ENCODE measurements at places on chromosomes 6 and 20.
A peak's percentile ranks its signal among the peaks of the same experiment; 100 is the strongest.

- no peak for DNase-seq
Measured at GRCh38 chr6:24865161-24865560, 66.4 kb upstream of the ARMH2 start.

GRCh38 chr20:48793776-48794175 is 34.0 kb downstream of the PREX1 start:
- DNase-seq = no peak

DNA sequence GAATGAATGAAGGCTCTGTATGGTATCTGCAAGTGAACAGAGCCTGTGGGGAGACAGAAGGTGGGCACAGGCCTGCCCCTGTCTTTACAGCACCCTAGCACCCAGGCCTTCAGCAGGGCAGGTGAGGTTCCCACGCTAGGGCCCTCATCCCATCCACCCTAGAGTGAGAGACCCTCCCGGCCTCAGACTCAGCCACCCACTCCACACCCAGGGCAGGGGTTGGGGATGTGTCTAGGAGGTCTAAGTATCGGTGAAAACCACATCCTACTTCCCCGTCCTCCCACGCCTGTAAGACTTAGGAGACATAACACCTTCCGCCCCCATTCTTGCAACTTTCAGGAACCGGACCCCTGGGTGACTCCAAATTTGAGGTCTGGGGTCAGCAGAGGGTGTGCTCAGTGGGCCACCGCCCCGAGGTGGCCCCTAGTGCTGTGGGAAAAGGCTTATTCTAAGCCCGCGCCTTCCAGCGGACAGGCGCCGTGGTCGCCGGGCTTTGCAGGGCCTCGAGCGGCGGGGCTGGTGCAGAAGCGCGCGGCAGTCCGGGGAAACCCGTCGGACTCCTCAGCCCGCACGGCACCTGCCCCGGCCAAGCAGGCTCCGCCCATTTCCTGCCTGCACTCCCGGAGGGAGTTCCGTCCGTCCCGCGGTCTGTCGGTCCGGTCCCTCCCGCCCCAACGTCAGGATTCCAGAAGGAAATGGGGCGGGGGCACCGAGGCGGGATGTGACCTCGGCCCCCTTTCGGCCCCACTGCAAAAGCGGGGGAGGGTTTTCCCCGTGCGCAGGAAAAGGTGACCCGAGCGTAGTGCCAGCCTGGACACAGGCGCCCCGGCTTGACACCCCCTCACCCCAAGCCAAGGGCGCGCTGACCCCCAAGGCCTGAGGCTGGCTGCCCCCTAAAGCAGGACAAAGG is 868 bp downstream of the SAMD10 start:
- DNase-seq = peak; percentile 37

GRCh38 chr6:45702849-45703739 is 312.6 kb downstream of the CLIC5 start:
- no peak for DNase-seq

- DNase-seq = no peak
Measured at GRCh38 chr6:89122625-89123024, 4.8 kb upstream of the SRSF12 start.

- no peak for DNase-seq
Measured at GRCh38 chr6:1404713-1405098, 15.3 kb downstream of the FOXF2 start.

- DNase-seq = no peak
Measured at GRCh38 chr6:42366999-42367352, 84.8 kb downstream of the TRERF1 start.

DNA sequence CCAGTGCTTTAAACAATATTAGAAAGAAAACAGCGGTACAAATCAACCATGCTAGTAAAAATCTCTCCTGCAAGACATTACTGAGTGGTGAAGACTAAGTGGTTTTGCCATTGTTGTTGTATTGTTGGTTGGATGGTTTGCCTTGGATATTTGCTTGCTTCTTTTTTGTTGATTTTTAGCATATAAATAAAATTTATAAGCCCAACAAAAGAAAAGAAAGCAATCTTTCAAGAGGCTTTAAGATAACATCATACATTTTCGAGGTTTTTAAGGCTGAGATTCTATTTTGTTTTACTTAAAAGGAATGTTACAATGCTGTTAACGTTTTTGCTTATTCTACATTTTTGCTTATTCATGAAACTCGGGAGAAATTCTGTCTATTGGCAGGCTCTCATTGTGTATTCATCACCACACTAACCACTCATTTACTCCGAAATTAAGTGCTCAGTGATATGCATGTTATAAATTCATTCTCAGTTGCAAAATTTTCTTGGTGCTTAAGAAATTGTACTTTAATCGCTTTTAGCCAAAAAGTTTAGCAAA is 139.1 kb downstream of the LAMA2 start:
- no peak for DNase-seq

DNA sequence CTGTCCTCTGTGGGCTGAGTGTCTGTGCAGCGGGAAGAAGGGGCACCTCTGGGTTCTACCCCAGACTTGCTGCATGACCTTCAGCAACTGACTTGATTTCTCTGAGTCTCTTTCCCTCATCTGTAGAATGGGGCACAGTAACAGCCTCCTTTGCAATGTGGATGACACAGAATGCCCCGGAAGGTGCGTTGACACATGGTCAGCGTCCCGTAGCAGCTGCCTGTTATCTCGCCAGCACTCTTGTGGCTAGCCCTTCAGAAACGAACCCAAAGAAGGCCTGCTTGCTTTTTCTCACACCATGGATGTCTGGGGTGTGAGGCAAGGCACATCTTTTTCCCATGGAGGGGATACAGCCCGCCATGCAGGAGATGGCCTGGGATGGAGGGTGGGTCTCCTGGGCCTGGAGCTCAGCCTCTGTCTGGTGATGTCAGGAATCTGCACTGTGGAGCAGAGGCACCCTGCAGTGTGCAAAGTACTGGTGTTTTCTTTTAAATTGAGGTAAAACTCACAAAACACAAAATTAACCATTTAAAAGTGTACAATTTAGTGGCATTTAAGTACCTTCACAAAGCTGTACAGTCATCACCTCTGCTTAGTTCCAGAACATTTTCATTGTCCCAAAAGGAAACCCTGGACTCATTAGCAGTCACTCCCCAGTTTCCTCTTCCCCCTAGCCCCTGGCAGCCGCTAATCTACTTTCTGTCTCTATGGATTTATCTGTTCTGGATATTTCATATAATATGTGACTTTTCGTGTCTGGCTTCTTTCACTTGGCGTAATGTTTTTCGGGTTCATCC is 59.8 kb upstream of the FAM83D start:
- no peak for DNase-seq

GRCh38 chr6:69631552-69632346 is 165.1 kb downstream of the LMBRD1 start:
- DNase-seq = no peak

- no peak for DNase-seq
Measured at GRCh38 chr20:37297066-37297736, 7.7 kb downstream of the MANBAL start.

DNA sequence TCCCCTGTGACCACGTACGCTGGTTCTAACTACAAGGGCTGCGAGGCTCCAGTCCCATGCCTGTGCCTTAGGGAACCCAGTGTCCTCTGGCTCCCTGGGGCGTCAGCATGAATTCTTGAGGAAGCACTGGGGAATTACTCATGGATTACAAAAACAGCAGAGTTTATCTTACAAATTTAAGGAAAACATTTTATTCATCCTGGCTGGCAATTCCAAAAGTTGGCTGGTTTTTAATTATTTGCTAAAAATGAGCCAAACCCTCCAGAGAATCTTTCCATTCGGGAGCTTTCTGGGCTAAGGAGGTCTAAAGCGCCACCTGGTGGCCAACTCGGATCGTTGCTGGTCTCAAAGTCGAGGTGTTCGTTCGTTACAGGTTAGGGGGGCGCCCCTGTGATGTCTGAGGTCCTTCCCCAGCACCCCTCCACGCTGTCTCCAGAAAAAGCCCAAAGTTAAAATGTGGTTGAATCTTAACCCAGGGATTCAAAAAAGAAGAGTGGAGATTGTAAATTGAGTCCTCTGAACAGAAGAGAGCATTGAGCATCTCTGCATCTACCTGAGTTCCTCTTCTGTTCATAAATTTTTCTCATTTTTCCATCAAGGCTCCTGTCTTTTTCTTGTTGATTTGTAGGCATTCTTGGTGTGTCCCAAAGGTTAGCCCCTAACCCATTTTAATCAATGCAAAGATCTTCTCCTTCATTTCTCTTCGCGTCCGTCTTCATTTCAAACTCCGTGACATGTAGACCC is 99.4 kb downstream of the BFSP1 start:
- DNase-seq = peak; percentile 32

- DNase-seq = no peak
Measured at GRCh38 chr6:39452306-39453145, 130.0 kb upstream of the KCNK16 start.

DNA sequence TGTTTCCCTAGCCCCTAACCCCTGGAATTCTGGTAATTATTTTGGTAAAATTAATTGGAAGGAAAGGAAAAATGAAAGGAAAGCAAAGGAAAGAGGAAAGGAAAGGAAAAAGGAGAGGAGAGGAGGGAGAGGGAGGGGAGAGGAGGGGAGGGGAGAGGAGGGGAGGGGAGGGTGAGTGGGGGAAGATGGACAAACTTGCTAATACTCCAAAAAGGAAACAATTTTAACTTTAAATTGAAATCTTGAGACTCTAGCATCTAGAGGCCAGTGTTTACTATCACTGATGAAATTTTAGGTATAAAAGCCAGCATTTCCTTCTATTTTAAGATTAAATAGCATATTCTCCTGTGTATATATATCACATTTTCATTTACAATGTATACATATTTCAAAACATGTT is 156.5 kb downstream of the COL12A1 start:
- DNase-seq = no peak

- no peak for DNase-seq
Measured at GRCh38 chr6:52801188-52801841, 2.3 kb downstream of the GSTA1 start.

DNA sequence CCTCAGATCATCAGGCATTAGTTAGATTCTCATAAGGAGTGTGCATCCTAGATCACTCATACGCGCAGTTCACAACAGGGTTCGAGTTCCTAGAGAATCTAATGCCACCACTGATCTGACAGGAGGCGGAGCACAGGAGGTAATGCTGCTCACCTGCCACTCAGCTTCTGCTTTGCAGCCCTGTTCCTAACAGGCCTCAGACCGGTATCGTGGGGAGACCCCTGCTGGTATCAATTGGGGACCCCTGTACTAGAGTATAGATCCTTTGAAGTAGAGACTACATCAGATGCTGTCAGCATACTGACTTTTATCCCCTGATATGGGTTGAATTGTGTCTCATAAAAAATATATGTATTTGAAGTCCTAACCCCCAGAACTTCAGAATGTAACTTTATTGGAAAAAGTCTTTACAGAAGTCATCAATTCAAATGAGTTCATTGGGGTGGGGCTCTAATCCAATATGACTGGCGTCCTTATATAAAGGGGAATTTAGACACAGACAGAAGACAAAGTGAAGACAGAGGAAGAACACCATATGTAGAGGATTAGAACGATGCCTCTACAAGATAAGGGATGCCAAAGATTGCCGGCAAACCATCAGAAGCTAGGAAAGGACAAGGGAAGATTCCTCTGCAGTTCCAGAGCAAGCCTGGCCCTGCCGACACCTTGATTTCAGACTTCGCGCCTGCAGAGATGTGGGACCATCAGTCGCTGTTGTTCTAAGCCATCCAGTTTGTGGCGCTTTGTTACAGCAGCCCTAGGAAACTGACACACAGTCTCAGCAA is 104.4 kb upstream of the BTBD3 start:
- no peak for DNase-seq

- DNase-seq = no peak
Measured at GRCh38 chr6:117237561-117237960, 27.8 kb upstream of the VGLL2 start.

GRCh38 chr6:166758136-166758704 is 131.2 kb upstream of the RPS6KA2 start:
- DNase-seq = no peak

DNA sequence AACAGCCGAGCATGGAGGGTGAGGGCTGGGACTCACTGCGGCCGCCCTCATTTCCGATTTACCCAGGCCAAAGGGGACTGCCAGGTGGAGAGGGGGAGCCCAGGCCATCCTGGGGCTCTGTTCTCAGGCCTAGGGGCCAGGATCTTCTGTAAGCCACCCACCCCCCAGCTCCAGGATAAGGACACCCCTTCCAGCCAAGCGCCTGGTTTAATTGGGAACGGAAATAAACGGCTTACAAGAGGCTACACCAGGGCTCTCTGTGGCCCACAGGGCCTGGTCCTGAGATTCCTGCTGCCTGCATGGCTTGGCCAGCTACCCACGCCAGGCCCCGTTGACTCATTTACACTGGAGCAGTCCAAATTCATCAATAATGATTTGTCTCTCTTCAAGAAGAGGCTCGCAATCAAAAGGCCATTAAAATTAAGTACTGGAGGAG is 68.1 kb upstream of the TOP1 start:
- DNase-seq = no peak

DNA sequence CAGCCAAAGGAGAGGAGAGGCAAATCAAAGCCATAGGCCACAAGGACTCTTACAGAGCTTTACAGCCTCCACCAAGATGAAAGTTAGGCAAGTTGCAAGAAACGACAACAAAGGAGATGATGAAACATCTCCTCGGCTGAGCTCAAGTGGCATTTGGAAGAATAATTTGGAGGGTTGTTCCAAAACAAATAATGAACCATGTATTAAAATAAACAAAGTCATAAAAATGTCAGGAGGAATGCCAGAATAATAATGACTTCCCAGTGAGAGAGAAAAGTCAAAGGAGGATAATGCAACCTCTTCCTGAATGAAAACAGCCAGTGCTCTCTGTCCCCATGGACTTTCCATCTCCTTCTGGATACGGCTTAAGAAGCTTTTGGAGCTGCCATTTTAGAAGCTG is 371.4 kb upstream of the ID4 start:
- no peak for DNase-seq

GRCh38 chr6:44679438-44680201 is 292.1 kb downstream of the CDC5L start:
- DNase-seq = no peak

DNA sequence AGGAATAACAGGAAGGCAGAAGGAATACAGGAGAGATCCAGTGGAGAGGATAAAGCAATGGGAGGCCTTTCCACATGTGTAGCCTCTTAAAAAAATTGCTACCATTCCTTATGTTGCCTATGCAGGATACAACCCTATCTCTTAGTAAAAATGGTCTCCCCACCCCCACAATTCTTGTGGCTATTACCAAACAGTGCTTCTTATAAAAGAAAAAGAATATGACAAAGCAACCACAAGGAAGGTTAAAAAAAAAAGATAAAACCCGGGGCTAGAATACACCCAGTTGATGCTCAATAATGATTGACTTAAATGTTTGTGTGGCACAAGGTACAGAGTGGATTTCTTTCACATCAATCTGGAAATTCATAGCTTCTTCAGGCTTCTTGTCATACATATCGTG is 250.9 kb downstream of the HIVEP2 start:
- DNase-seq = no peak

- DNase-seq = no peak
Measured at GRCh38 chr20:59247731-59248684, 52.4 kb upstream of the EDN3 start.
